ENCODE measurements at places on chromosomes 2 and 18. TPM values are rescaled to one million over a fixed set of nuclear protein-coding genes. Genes with fewer than 3 reads are reported as not detected.

GRCh38 chr2:170831115-170831514 lies 14.4 kb downstream of the GAD1 start:
- no peaks in the 10 kb centered on the region for H3K36me3 ChIP-seq
- H3K27me3 ChIP-seq: peaks cover 11% of the 10 kb centered on the region
- DNase-seq: no peak

DNA sequence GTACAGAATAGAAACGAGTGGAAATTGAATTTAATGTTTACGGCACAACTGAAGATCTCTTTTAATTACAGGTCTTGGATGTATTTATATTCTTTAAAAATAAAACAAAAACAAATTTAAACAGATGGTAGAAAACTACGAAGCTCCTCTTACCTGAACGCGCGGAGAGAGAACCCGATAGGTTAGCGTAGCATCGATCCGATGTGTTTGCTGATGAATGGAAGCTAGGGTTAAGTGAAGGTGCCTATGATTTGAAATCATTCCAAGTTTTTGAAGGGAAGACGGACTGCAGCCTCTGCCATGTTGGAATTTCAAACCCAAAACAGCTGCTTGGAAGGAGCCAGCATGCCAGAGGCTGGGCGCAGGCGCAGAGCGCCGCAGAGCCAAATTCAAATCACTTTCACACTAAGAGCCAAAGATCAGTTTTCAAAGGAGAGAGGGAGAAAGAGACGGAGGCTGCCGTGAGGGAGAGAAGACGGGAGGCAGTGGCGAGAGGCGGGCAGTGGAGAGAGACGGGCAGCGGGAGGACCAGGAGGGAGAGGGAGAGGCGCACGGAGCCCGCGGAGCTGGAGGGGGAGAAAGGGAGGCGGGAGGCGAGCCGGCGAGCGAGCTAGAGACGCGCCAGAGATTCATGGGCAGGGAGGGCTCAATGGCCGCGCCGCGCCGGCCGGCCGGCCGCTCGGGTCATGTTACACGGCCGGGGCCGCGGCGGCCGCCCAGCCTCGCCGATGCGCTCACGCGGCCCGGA lies at the start of gene FIGN:
TSS of gene FIGN (minus strand) at position 324 of the 748 bp plus-strand sequence. CDS start 1,081 bp downstream, outside the sequence.
- peak within 1 kb of the TSS; percentile 47 for H3K4me3 ChIP-seq
- H3K27ac ChIP-seq: no peak within 1 kb of the TSS
- no peaks in the 10 kb centered on the region for H3K4me1 ChIP-seq

- peak overlapping the region; percentile 95 for H3K4me3 ChIP-seq
- H3K27ac ChIP-seq: peak overlapping the region; percentile 98
- no peaks in the 10 kb centered on the region for H3K27me3 ChIP-seq
- H3K4me1 ChIP-seq: peaks cover 39% of the 10 kb centered on the region
- H3K36me3 ChIP-seq: no peaks in the 10 kb centered on the region
These were observed 655 bp downstream of the ACTR3 start for GRCh38 chr2:113890253-113891235.

DNA sequence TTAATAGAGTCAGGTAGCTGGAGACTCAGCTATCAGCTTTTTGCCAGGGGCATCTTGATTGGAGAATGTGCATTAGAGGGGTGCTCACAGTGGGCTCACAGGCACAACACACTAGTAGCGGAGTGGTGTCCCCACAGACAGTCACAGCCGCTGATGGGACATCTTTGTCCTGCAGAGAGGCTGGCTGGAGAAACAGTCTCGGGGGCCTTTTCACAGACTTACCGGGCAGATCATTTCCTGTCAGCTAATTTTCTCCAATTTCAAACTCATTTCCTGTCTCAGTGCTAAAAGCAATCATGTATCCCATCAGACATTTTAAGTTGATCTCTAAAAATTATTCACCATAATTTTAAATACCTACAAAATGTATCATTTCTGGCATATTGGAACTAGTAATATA lies 562.6 kb downstream of the DCDC2C start:
- H3K27ac ChIP-seq: peak overlapping the region; percentile 15
- no peaks in the 10 kb centered on the region for H3K27me3 ChIP-seq
- H3K36me3 ChIP-seq: no peaks in the 10 kb centered on the region
- DNase-seq: peak; percentile 76

DNA sequence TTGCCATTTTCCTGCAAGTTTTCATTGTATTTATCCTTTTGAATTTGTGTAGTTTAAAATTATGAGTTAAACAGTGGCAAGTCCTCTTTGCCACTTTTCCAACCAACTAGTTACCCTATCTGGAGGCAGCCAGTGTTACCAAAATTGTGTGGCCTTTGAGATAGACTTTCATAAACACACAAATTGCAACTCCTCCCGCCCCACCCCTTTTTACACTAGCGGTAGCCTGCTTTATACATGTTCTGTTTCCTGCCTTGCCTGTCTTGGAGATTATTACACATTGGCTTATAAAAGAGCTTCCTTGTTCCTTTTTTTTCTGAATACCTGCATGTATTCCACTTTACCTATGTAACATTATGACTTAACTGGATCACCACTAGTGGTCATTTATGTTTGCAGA lies 56.5 kb downstream of the RPIA start:
- no peaks in the 10 kb centered on the region for H3K4me1 ChIP-seq
- H3K27ac ChIP-seq: no peak overlapping the region
- DNase-seq: no peak
- H3K27me3 ChIP-seq: no peaks in the 10 kb centered on the region

The RBM44 gene
- total RNA-seq: 1.4 TPM

The PPP1R1C gene
- 5.3 TPM for total RNA-seq

The SERPINB10 gene
- total RNA-seq: not detected

- H3K36me3 ChIP-seq: no peaks in the 10 kb centered on the region
- peak overlapping the region; percentile 13 for H3K27ac ChIP-seq
- peaks cover 31% of the 10 kb centered on the region for H3K4me1 ChIP-seq
- no peaks in the 10 kb centered on the region for H3K27me3 ChIP-seq
- no peak overlapping the region for H3K4me3 ChIP-seq
These were observed 100.5 kb downstream of the SLC4A3 start for GRCh38 chr2:219727771-219728429.

DNA sequence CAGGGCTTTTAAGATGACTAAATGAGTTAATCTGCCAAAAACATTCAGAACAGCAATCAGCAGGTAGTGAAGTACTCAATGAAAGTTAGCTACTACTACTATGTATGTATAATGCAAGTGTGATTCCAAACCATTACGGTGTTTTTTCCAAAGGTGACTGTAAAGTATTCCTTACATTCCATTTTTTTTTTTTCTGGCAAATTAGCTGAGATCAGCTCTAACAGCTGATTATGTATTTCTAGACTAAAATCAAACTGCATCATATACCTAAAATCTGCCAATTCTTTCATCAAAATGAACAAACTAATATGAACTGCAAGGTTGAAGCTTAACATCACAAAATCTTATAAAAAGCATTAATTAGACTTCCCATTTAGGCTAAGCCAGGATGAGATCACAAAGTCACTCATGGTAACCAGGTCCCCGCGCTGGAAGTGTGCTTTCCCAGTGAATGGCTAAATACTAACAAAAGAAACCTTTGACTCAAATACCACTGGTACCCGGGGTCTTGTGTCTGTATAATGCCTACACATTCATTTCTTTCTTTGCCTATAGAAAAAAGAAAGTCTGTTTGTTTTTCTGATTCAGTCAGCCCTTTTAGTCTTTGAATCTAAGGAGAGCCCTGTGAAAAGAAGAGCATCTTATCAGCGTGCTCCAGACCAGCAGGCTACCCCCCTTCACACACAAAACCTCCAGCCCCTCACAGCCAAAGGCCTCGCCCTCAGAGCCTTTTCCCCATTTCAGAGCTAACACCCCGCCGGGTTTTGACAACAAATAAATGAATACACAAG lies 88.3 kb downstream of the RBMS1 start:
- peak overlapping the region; percentile 83 for H3K27ac ChIP-seq
- no peaks in the 10 kb centered on the region for H3K36me3 ChIP-seq
- H3K27me3 ChIP-seq: no peaks in the 10 kb centered on the region
- peak overlapping the region; percentile 85 for H3K4me3 ChIP-seq
- DNase-seq: no peak

The NEU2 gene
- not detected for total RNA-seq

DNA sequence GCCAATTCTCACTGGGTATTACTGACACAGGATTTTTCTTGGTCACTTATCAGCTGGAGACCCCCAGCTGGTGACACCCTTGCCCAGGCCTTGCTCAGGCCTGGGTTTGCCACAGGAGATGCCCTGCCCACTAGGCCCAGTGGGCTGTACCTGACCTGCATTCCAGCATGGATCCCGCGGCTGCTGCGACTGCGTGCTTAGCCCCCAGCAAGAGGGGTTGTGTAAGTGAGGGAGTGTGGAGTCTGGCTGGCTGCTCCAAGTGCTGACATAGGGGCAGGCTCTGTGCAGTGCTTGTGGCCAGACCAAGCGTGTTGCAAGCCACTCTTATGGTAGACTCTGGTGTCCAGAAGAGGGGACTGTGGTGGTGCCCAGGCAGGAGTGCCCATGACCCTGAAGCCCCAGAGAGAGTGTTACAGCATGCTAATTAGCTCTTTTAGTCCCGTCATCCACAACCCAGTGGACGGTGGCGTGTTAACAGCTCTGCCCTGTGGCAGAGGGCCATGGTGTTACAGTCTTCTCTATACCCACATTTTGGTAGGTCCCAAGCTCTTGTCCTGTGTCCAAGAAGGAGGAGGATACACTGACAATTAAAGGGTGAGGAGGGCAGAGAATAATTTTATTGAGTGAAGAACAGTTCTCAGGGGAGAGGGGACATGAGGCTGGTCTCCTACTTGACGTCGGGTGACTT lies 491.7 kb upstream of the MEIS1 start:
- DNase-seq: no peak
- H3K27ac ChIP-seq: no peak overlapping the region
- no peaks in the 10 kb centered on the region for H3K4me1 ChIP-seq
- no peaks in the 10 kb centered on the region for H3K36me3 ChIP-seq
- H3K27me3 ChIP-seq: no peaks in the 10 kb centered on the region
- no peak overlapping the region for H3K4me3 ChIP-seq

DNA sequence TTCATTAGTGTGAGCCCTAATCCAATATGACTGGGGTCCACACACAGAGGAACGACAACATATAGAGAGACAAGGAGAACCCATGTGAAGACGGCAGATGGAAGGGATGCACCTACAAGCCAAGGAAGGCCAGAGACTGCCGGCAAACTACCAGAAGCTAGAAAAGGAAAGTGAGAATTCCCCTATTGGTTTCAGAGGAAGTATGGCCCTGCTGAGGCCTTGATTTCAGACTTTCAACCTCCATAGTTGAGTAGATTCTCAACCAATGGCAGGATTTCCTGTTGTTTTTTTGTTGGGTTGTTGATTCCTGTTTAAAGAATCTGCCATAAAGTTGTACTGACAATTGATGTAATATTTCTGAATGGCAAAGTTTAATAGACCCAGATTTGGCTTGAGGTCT lies 241.5 kb downstream of the SATB2 start:
- DNase-seq: no peak
- no peak overlapping the region for H3K27ac ChIP-seq
- H3K4me3 ChIP-seq: no peak overlapping the region
- no peaks in the 10 kb centered on the region for H3K27me3 ChIP-seq

DNA sequence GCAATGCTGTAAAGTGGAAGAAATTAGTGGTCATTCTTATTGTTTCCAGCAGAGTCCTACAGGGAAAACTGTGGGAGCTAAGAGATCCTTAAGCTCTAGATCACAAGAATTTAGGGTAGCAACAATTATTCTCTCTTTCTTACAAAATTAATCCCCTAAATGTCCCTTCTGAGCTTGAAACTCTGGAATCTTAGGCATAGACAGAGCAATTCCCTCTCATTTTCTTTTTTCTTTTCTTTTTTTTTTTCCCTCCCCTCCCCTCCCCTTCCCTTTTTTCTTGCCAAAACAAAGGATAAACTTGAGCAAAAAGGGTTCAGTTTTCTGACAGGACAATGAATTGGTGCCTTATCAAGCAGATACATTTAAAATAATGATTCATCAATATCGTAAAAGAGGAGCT lies 441.0 kb downstream of the DSC3 start:
- no peaks in the 10 kb centered on the region for H3K4me1 ChIP-seq
- H3K27ac ChIP-seq: no peak overlapping the region
- H3K27me3 ChIP-seq: no peaks in the 10 kb centered on the region
- DNase-seq: no peak
- H3K4me3 ChIP-seq: no peak overlapping the region

The CFAP221 gene
- 1.5 TPM for total RNA-seq

DNA sequence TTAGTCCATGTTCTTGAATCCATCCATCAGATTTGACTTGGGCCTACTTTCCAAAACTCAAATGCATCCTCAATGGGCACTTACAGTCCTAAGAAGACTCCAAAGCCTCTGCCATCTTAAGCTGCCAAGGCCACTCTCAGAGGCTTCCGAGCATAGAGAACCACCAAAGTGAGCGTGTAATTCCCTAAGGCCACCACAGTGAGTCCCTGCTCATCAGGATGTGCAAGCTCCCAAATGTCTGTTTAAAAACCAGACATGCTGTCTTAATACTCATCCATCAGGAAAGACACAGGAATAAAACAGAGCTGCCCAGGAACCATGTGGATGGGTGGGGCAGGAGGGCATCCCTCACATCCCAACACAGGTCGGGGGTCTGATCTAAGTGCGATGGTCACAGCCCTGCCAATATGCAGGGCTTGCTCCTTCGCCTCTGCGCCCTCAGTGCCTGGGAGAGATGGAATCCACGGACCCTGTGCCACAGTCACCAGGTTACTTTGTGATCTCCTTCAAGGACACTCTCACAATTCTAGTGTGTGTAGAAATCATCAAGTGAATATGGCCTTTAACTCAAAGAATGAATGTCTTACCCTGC lies 80.4 kb downstream of the POLR1A start:
- H3K4me3 ChIP-seq: no peak overlapping the region
- H3K36me3 ChIP-seq: peaks cover 38% of the 10 kb centered on the region
- peak; percentile 22 for DNase-seq
- H3K27me3 ChIP-seq: no peaks in the 10 kb centered on the region
- no peaks in the 10 kb centered on the region for H3K4me1 ChIP-seq
- H3K27ac ChIP-seq: no peak overlapping the region

The MEP1B gene
- total RNA-seq: 0.26 TPM

- H3K36me3 ChIP-seq: no peaks in the 10 kb centered on the region
- H3K27me3 ChIP-seq: no peaks in the 10 kb centered on the region
- no peak overlapping the region for H3K4me3 ChIP-seq
- H3K27ac ChIP-seq: no peak overlapping the region
- H3K4me1 ChIP-seq: no peaks in the 10 kb centered on the region
These were observed 7.2 kb downstream of the RAB11FIP5 start for GRCh38 chr2:73105511-73105971.

- no peak overlapping the region for H3K4me3 ChIP-seq
- H3K36me3 ChIP-seq: no peaks in the 10 kb centered on the region
- no peaks in the 10 kb centered on the region for H3K4me1 ChIP-seq
- no peak overlapping the region for H3K27ac ChIP-seq
- H3K27me3 ChIP-seq: no peaks in the 10 kb centered on the region
These were observed 114.2 kb downstream of the FHOD3 start for GRCh38 chr18:36411745-36412168.

DNA sequence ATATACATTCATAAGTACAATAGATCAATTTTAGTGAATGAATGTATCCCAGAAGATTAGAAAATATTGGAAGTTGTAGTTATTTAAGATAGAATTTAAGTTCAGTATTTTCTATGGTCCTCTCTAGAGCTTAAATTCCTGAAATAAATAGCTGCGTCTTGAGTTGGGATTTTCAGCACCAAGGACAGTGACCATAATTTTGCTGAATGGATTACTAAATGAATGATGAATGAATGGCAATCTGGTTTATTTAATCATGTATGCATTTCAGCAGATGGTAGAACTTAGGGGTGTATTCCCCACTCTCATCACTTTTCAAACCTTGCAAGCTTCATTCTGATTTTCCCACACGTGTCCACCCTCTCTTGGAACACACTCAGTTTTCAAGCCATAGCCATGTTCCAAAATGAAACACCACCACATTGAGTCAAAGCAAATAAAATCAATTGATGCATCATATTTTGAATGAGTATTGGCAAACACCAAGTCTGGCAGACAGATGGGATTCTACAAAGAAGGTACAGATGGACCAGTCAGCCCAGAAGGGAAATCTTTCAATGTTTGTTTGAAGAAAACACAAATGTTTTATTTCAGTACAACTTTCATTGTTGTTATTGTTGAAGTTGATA lies 362.2 kb upstream of the NXPH2 start:
- peaks cover 4% of the 10 kb centered on the region for H3K27me3 ChIP-seq
- peak; percentile 62 for DNase-seq
- H3K4me1 ChIP-seq: no peaks in the 10 kb centered on the region
- H3K36me3 ChIP-seq: no peaks in the 10 kb centered on the region

The GKN1 gene
- total RNA-seq: not detected

Measured in A673 (cell line).